CD4-positive, alpha-beta T cell (primary cell): ENCODE measurements at places on chromosomes 12 and 14.

- no peak for DNase-seq
Measured at GRCh38 chr12:43776498-43776897, 17.7 kb downstream of the IRAK4 start.

DNA sequence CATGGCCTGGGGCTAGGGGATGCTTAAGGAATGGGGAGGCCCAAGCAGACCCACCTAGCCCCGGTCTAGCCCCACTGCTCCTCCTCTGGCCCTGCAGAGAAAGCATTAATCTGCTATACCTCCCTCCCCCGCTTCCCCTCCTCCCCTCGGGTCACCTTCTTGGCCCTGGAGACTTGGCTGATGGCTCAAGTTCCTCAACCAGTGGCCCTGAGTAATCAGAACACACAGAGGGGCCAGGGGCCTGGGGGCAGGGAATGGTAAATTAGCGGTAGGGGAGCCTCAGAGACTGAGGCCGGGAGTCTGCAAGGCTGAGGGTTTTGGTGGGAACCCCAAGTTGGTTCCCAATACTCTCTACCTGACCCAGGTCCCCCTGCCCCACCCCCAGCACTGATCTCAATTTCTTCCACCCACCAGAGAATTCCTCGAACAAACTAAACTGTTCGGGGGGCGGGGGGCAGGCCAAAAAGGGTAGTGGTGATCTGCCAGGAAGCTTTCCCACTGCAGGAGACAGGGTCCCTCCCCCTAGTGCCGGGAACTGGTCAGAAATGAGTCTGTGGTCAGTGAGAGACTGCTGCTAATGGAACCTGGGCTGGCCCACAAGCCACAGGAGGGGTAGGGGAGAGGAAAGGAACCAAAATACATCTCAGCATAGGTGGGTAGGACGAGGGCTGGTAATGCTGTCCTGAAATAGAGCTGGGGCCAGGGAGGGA, 12.8 kb upstream of the SMARCD1 start:
- no peak for DNase-seq

DNA sequence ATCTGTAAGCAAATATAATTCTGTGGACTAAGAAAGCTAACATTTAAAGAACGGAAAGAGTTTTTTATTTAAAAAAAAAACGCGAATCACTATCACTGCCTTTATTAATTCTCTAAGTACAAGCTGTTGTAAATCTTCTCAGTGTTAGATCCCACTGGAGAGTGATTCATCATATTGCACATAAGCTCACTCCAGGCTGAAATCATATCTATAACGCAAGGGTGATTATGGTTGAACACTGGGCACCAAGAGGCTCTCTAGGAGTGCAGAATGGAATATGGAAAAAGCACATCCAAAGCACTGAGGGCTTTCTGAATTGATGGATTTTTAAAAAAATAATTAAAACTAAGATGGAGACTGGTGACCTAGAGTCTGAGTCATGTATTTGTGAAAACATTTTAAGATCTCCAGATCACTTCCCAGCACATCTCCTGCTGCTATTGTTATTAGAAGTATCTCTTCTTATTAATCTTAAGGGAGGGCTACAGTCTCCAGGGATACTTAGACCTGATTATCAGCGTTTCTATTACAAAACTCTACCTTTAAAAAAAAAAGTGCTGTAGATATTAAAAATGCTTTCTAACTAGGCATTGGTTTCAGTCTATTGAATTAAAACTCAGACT, 1106.8 kb downstream of the AACS start:
- no peak for DNase-seq

- DNase-seq = no peak
Measured at GRCh38 chr14:21060614-21061346, 3.2 kb downstream of the RNASE8 start.

DNA sequence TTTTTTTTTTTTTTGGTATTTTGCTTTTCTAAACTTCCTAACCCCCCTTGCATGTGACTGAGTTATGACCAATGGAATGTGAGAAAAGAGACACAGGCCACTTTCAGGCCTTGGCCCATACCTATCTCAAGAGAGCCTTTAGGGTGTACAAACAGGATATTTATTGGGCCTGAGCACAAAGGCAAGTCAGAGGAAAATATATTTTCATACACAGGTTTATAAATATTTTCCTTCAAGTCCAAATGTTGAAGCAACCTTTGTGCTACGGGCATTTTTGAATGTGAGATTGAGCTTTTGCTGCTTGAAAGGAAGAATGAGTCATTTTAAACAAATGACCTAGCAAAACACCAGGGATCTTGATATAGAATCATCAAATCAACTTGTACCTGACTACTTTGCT, 228.6 kb upstream of the E2F7 start:
- no peak for DNase-seq

DNA sequence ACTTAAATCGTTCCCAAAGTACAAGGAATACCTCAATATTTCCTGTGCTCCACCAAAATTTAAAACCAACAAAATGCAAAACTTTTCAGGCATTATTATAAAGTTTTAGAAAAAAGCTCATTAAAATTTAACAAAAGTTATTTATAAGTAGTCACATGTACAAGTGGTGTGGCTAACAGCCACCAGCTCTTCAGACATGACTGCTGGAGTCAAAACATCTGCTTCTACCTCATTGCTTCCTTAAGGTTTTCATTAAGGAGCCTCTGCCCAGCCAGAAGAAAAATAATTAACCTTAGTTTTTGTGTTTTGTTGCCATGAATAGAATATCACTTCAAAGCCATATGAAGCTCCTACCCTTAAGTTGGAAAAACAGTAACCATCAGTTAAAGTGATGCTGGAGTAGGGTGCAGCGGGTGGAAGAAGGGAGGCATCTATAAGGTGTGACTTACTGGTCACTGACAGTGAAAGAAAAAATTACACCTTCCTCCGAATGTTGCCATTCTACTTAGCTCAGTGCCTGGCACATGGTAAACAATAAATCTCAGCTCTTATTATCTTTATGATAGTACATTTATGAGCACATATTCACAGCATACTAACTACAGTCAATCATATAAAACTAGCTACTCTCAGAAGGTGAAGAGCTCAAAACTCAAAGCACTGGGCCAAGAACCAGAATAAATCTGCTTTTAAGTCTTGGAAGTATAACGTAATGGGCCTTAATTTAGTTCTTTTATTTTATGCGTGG, 57.7 kb downstream of the GALC start:
- DNase-seq = no peak

DNA sequence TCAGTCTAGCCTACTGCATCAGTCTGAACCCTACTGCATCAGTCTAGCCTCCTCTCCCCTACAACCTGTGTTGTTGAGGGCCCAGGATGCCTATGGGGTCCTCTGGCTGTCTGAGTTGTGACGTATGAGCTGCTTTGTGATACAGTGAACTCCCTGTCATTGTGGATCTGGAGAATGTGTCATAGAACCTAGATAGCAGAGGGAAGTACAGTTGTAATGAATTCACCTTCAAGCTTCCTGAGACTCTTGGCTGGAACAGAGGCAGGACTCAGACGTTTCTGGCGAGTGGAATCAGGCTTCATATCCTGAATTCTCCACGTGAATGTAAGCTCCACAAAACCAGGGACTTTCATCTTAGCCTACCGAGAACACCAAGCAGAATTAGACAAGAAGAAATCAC, 17.0 kb downstream of the TBK1 start:
- DNase-seq = no peak

DNA sequence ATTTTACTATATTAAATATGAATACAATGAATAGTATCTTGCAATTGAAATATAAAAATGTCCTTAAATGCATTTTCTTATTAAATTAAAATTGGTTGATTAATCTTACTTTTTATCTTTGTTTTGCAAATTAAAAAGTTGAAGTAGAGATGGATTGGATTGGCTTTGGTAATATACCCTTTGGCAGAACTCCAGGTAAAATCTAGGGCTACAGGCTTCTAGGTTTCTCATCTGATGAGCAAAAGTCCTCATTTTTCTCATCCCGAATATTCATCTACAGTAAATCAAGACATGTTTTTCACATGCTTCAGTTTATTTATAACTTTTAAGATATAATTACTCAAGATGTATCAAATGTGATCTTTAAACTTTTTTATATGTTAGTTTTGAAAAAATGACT, 2.2 kb downstream of the PTPRR start:
- no peak for DNase-seq

GRCh38 chr12:92294676-92295440, 149.2 kb upstream of the BTG1 start:
- DNase-seq = no peak

- DNase-seq = no peak
Measured at GRCh38 chr14:41488401-41488800, 118.3 kb upstream of the LRFN5 start.

- DNase-seq = no peak
Measured at GRCh38 chr12:42865282-42865681, 275.7 kb upstream of the PRICKLE1 start.

- DNase-seq = peak; percentile 43
Measured at GRCh38 chr14:51848120-51848519, 12.3 kb upstream of the GNG2 start.

DNA sequence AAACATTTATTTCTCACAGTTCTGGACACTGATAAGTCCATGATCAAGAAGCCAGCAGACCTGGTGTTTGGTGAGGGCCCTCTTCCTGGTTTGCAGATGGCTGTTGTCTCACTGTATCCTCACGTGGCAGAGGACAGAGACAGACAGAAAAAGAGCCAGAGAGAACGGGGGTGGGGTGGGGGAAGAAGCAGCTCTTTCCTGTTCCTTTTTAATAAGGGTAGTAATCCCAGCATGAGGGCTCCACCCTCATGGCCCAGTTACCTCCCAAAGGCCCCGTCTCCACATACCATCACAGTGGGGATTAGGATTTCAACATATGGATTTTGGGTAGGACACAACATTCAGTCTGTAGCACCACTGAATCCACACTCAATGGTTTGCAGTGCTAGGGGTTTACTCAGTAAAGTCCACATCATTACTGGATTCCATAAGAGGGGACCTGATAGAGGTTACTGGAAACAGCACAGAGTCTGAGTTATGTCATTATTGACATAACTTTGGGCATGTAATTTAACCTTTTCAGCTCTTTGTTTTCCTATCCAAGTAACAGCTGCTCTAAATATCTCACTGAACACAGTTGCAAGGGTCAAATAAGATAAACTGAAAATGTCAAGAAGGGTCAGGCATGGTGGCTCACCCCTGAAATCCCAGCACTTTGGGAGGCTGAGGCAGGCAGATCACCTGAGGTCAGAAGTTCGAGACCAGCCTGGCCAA, 53.2 kb downstream of the RPAP3 start:
- DNase-seq = no peak

DNA sequence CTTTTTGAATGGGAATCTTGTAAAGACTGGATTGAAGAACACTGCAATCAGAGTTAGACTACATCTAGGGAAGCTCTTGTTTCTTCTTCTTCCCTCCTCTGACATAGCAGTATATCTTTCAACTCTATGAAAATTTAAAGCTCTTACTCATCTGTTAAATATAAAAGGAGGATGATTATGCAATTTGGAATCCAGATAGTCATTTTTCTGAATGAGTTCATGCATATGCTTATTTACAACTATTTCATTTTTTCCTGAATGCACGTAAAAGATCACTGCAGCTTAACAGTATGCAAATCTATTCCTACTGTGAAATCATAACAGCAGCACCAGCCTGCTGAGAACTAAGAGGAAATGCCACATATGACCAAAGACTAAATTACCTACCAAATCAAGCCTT, 133.5 kb upstream of the TMCC3 start:
- no peak for DNase-seq

- DNase-seq = no peak
Measured at GRCh38 chr12:105676694-105677093, 346.2 kb downstream of the C12orf75 start.

DNA sequence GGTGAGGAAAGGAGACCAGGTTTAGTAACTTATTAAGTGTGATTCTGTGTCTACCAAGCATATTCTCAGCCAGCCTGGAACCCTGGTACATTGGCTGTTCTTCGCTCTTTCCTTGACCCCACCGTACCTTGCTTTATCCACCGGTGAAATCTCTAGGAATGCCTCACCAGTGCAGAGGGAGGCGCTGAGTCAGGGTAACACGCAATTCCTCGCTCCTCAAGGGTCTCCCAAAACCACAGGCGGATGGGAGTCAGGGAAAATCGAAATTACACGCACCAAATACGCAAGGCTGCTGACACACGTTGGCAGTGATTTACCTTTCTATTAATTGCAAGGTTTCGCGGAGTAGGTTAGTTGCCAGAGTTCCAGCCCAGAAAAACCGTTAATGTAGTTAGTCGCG, 845 bp downstream of the L3HYPDH start:
- DNase-seq = no peak

DNA sequence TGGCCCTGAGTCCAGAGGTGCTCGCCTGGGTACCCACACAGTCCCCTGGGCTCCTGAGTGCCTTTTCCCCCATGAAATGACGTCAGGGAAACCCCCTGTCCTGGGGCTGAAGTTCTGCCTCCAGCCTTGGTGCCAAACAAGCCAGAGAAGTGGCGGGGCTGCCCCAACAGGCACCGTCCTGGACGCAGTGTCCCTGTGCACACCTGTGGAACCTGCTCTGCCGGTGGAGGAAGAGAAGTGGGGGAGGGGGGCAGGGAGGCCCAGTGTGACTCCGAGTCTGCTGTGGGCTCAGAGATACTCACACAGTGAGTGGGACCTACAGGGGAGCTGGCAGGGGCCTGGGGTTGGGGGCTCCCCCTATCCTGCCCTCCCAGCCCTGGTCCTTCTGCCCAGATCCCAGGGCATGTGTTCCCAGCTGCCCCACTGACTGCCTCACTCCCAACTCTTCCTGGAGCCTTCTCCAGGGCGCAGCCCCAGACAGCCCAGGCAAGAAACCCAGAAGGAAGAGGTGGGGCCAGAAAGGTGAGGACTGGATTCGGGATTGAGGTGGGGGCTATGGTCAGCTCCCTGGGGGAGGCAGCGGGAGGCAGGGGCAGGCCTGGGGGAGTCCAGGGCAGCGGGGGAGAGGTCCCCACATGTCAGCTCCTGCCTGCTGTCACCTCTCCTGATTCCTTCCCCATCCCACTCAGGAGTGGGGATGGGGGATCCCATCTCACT, 24.7 kb downstream of the CCDC85C start:
- no peak for DNase-seq

GRCh38 chr12:9124383-9125031, 8.8 kb upstream of the A2M start:
- DNase-seq = no peak

DNA sequence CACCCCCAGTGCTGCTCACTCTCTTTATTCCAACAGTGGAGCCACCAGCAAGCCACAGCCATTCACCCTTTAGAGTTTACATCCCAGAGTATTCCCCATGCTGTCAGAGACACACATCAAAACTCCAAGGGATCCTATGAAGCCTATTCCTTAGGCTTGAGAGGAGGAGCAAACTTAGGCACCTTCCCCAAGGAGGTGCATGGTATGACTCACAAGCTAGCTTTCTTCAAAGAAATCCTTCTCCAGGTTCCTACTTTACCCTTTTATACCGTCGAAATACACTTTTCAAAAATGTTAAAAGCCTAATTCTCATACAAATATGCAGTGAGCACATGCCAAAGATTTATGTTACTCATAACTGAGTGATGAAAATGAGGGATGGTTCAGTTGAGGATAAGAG, 175.4 kb downstream of the ETNK1 start:
- no peak for DNase-seq
